ENCODE measurements at places on chromosomes 1 and 21.

GRCh38 chr1:154219541-154219940 lies 1.2 kb upstream of the UBAP2L start:
- no peak for DNase-seq

DNA sequence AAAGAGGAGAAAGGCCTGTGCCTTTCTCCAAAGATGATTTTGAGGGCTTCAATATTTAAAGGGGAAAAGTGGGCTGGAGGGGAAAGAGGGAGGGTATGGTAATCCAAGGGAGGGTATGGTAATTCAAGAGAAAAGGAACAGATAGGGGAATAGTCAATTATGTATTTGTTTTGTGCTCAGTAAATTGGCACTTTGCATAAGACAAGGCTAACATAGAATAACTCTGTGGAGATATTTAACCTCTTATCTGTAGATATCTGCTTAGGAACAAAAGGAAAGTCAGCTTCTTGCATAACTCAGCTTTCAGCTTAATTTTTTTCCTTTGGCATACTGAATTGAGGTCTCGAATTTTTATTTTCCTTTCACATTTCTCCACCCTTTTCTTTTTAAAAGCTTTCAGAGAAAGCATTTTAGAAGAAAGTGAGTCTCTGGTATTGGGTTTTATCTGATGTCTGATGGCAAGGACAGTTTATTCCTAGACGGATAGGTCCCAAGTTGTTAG lies 119.9 kb upstream of the F3 start:
- no peak for DNase-seq

DNA sequence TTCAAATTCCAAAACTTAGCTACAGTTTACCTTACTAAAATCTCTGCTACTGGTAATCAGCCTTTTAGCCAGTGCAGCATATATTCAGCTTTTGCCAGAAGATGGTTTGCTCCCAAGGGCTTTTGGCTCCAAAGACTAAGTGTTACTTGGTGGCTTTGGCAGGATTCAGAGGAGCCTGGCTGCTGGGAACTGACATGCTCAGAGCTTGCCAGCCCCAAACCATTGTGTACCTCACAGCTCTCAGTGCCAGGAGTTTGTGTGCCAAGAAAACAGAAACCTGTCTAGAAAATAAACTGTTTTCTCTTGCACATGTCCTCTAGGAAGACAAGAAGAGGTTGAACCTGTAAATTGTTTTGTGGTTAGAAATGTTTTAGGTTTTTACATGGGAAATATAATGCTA lies 315.9 kb downstream of the ST6GALNAC3 start:
- no peak for DNase-seq

DNA sequence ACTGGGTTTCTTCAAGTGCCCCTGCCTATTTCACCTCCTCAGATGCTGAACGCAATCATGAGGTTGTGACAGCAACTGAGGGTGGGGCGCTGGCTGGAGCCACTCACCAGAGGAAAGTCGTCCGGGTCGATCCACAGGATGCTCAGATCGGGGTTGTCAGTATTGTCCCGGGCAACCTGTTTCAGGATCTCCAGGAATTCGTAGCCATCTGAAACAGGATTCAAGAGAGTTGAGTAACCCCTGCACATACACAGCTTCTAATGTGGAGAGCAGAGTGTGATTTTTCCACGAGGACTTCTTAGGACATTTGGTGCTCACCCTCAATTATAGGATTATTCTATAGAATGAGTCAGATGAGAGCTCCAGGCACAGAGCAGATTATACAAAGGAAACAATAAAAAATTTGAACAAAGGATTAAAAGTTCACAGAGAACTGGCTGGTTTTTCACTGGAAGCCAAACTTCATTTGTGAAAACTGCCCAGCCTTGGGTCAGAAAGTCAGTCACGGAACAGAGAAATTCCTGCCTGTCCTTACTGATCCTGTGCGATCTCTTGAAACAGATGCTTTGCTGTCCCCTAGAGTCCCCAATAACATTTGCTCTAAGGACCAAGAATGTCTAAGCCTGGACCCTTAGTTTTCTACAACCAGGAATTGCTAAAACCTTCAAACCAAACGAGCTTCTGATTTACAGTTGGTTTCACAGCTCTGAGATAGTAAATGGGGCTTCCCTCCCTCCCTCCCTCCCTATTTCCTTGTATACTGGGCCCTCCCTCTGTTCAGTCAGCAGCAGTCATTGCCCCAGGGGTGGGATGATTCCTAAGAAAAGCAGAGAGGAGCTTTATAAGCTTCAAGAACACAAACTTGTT lies 63.2 kb downstream of the CASQ2 start:
- no peak for DNase-seq

- no peak for DNase-seq
These were observed 2.2 kb upstream of the TRIT1 start for GRCh38 chr1:39885516-39885915.

GRCh38 chr1:97553971-97554370 lies 366.9 kb downstream of the DPYD start:
- no peak for DNase-seq

DNA sequence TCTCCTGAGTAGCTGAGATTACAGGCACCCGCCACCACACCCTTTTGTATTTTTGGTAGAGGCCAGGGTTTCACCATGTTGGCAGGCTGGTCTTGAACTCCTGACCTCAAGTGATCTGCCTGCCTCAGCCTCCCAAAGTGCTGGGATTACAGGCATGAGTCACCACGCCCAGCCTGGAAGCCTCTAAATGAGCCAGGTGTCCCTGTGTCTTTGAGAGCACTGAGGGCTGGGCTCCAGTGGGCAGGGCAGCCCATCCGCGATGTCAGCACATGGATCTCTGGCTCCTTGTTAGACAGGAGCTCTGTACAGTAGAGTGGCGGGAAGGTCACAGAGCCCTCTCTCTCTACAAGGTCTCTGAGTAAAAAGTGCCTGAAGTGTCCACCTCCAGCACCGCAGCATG lies 124.3 kb downstream of the PGBD5 start:
- no peak for DNase-seq

All from stimulated activated CD4-positive, alpha-beta T cell treated with anti-CD3 and anti-CD28 coated beads, Interleukin-1b, Interleukin-23, amount 100 ng/mL, for 24 hours (primary cell).